ENCODE measurements at places on chromosomes 11 and 22. TPM values are rescaled to one million over a fixed set of nuclear protein-coding genes. Genes with fewer than 3 reads are reported as not detected.

DNA sequence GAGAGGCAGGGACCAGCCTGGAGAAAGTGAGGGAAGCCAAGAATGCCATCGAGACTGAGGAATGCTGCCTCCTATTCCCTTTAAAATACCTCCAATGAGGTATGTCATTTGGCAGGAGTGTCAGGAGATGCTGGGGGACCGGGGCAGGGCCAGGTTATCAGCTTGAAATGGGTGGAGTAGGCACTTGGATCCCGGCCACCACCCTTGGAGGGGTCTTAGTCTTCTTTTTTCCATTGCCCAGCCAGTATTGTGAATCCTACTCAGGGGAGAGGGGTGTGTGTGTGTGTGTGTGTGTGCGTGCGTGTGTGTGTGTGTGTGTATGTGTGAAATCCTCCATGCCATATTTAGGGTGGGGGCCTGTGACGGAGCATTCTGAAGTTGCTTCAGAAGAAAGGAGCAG lies 116.2 kb downstream of the ZBTB16 start:
- no peak for DNase-seq

GRCh38 chr11:102318469-102318868 lies 1.2 kb downstream of the BIRC3 start:
- no peak for DNase-seq

The TIMP3 gene
- 28.0 TPM for total RNA-seq

GRCh38 chr11:108235633-108236032 lies 12.8 kb downstream of the ATM start:
- no peak for DNase-seq

The GSTT2 gene
- 0.92 TPM for total RNA-seq

DNA sequence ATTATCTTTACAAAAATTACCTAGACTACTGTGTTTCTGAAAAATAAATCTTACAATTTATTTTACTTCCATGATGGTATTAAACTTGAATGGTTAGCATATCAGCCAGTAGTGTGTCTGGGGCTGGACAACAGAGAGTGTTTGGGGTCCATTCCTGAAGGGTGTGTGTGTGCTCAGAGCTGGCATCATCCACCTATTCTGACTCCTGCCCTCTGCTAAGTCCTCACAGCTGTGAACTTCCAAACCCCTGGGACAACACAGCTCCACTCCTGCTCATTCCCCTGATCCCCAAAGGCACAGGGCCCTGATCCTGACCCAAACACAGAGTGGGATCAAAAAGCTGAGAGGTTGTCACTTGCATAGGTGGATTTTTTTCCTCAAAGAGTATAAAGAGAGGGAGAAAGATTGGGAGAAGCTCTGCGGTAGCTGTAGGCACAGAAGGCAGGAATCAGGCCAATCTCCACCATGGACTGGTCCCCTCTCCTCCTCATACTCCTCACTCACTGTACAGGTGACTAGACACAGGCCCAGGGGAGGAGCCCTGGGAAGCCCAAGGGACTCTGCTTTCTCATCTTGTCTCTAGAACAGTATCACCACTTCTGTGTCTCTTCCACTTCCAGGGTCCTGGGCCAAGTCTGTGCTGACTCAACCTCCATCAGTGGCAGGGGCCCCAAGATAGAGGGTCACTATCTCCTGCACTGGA lies 55.7 kb upstream of the TOP3B start:
- DNase-seq: no peak

DNA sequence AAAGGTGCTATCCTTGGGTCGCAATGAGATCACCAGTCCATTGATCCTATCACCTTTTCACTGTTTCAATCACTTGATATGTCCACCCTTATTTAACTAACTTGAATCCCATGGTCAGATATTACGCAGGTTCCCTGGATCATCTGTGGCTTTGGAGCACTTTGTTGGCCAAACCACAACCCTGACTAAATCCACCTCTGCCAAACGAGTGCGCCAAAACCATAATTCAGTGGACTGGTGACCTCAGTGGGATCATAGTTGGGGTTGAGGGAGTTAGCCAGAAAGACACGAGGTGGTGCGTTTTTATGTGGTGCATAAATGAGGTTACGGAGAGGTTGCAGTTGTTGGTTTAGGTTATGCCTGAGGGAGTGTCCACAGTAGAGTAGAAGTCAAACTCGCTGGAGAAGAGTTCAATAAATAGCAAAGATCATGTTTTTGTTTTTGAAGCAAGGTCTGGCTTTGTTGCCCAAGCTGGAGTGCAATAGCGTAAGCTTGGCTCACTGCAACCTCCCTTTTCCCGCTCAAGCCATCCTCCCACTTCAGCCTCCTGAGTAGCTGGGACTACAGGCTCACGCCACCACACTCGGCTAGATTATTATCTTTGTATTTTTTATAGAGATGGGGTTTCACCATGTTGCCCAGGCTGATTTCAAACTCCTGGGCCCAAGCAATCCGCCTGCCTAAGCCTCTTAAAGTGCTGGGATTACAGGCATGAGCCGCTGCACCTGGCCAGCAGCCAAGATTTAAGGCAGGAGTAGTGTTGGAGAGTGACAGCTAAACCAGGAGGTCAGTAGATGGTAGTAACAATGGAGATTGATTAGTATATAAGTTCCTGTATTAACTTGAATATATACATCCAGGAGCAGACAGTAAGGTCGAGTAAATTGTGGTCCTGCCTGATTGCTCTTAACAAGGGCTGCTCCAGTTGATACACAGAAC lies 4.5 kb downstream of the FOXR1 start:
- no peak for DNase-seq

The SCGB1C1 gene
- total RNA-seq: not detected

Data from liver (tissue), 10 donors.